Stimulated activated CD4-positive, alpha-beta T cell treated with anti-CD3 and anti-CD28 coated beads, Interleukin-1b, Interleukin-23, amount 100 ng/mL, for 1 hour (primary cell): ENCODE measurements at places on chromosomes 2 and 18.
A peak's percentile ranks its signal among the peaks of the same experiment; 100 is the strongest.

DNA sequence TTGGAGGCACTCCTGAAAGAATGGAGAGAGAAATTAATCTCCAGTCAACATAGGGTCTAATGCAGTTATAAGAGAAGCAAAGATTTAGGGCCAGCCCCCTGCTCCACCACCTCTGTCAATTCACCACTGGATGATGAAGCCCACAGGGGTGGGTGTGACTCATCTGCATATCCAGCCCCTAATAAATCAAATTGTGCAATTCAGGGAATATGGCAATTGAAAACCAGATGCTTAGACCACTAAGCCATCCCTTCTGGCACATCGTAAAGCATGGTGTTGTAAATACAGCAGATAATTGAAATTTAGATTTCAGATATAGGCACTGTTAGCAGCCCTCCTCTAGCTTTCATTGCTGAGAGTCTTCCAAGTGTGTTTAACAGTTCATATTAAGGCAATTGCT lies 541.4 kb downstream of the PARD3B start:
- no peak for DNase-seq

- DNase-seq, result peak; percentile 88
Observed at GRCh38 chr2:110677530-110678456, at the start of gene BUB1. BUB1 (minus strand) TSS chr2:110678063; CDS start chr2:110677995, 68 bp downstream.

- DNase-seq, result no peak
Observed at GRCh38 chr2:207164006-207164831, 1.5 kb downstream of the KLF7 start.

DNA sequence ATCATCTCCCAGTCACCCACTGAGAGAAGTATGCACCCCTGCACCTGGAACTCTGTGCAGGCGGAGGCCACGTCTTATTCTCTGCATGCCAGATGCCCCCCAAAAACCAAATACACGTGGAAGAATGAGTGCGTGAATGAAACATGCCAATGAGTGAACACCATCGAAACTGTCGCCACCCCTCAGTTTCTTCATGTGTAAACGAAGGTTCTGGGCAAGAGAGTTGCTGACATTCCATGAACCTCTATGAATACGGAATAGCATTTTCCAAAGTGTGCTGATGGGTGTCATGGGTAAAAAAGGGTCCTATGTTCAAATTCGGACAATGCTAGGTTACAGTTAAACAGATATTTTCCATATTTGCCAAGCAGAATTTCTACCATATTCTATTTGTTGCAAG lies 19.8 kb downstream of the FER1L5 start:
- DNase-seq, result no peak

DNA sequence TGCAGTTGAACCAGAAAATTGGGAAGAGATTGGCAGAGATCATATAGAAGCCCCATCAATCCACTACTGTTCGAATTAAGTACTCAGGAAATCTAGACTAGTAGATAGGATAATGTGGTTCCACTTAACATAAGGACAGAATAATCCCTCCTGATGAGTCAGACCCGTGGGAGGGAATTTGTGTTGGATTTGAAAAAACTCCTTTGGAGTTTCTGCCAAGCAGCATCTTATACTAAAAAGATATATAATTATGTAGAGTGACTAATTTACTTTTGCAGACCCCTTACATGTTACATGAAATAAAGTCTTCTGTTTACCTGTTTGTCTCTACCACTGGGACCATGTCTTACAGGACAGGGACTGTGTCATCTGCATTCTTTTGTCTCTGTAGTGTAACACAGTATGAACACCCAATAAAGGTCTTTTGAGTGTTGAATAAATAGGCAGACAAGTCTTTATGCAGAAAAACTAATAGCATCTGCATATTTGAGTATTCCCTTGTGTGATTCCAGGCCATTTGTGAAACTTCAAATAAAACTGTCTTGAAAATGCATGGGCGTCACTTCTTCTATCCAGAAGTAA lies 122.6 kb upstream of the DNAJC10 start:
- DNase-seq, result no peak

GRCh38 chr2:128024816-128025215 lies 3.0 kb downstream of the SAP130 start:
- DNase-seq, result no peak

- DNase-seq, result no peak
Observed at GRCh38 chr2:10333247-10333613, 30.5 kb downstream of the HPCAL1 start.
